ENCODE measurements at places on chromosomes 4 and X.

- no peak for DNase-seq
These were observed 1047.7 kb downstream of the C4orf33 start for GRCh38 chr4:130143656-130144055.

- DNase-seq = no peak
These were observed 16.7 kb downstream of the EVC2 start for GRCh38 chr4:5691491-5692132.

DNA sequence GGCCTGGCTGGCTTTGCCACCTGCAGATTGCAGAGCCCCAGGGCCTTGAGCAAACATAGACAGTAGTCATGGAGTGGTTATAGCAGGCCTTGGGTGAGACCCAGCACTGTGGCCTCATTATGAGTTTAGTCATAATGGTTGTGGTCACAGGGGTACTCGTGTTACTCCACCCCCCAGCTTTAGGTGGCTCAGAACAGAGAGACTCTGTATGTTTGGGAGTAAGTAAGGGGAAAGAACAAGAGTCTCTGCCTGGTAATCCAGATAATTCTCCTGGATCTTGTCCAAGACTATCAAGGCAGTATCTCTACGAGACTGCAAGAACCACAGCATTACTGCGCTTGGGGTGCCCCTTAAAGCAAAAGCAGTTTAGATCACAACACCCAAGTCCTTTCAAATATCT, 62.3 kb upstream of the SCRG1 start:
- no peak for DNase-seq

GRCh38 chr4:60485276-60485675, 714.9 kb upstream of the ADGRL3 start:
- DNase-seq = no peak

- no peak for DNase-seq
These were observed 55.5 kb downstream of the PJA1 start for GRCh38 chrX:69109706-69110105.

GRCh38 chr4:1208266-1208961, 36.0 kb upstream of the SPON2 start:
- DNase-seq = no peak

GRCh38 chrX:109537324-109537665, 651 bp downstream of the NXT2 start:
- DNase-seq = no peak

DNA sequence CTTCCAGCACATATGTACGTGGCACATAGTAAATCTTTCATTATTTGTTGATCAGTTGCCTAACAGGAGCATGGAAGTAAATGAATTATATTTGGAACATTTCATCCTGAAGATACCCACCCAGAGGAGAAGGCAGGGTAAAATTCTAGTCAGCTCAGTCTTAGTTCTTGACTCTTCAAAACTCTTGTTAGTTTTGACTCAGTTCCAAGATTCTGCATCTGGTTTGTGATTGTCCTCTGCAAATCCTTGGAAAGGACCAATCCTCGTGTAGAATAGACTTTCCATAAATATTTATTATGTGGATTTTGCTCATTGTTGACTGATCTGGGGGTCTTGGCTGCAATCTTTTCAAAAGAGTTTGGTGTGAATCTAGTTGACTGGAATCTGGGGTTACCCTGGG, 257.5 kb upstream of the FAT1 start:
- DNase-seq = no peak

GRCh38 chrX:65841263-65841662, 173.8 kb downstream of the MSN start:
- DNase-seq = no peak

Data from activated T-helper 1 cell treated with anti-CD3 and anti-CD28 coated beads, Interleukin-2, amount 50 U/mL, for 16 hours (primary cell).